ENCODE measurements at places on chromosomes 6 and 20.

- DNase-seq, result no peak
Observed at GRCh38 chr6:150567823-150568383, 31.8 kb upstream of the PLEKHG1 start.

- DNase-seq, result no peak
Observed at GRCh38 chr6:38264605-38265004, 375.1 kb downstream of the BTBD9 start.

- DNase-seq, result no peak
Observed at GRCh38 chr6:22149096-22149495, 147.7 kb downstream of the PRL start.

DNA sequence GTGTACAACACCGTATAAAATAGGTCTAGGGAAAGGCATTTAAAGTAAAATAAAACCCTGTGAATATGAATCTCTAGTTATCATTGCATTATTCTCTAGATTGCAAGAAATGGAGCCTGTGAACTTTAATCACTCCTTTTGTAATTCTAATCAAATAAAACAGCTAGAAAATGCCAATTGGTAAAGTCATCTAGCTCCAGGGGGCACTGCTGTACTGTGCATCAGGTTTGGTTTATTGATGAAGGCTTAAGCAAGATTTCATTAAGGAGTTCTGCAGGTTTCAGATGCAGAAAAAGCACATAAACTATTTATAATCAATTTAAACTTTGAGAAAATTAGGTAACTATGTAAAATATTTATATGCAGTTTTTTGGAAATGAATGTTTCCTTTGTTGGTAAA lies 645.0 kb downstream of the PHF3 start:
- DNase-seq, result no peak

GRCh38 chr20:31684153-31685015 lies 38.3 kb downstream of the BCL2L1 start:
- DNase-seq, result no peak

- DNase-seq, result no peak
Observed at GRCh38 chr6:1200409-1201101, 111.3 kb upstream of the FOXQ1 start.

- peak; percentile 8 for DNase-seq
Observed at GRCh38 chr6:37303891-37304503, 46.1 kb upstream of the TMEM217 start.

DNA sequence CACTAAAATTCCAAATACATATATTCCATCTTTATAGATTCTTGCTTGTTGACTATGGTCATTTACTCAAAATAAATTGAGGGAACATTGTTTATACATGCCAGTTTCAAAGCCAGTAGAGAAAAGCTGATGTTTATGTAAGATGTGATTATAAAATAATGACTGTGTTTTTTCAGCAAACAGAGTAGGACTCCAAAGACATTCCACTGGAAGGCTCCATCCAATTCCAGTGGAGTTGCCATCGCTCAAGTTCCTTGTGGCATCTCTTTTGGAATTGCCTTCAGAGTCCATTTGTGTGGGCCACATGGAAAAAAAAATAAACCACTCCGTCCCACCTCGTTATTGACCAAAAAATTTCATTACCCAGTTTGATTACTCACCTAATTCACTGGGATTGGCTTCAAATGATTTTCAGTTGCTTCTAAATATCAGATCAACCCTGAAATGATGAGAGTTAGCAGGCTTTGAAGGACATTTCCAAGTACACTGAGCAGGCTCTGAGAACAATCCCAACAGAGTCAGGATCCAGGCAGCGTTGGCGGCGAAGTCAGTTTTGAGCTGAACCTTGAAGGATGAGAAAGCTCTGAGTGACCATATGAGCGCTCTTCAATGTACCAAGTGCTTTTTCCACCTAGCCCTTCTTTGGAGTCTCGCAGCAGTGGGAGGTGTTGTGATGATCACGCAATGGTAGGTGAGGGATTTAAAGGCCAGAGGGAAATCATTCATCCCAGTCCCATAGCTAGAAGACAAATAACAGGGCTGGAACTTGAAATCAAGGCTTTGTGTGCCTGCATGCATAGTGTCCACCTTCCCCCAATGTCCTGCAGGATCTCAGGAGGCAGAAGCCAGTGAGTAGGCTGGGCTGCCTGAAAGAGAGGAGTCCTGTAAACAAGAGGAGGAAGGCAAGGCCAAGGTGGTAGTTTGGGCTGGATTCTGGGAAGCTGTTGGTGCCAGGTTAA lies 281.7 kb downstream of the CDC5L start:
- DNase-seq, result no peak

DNA sequence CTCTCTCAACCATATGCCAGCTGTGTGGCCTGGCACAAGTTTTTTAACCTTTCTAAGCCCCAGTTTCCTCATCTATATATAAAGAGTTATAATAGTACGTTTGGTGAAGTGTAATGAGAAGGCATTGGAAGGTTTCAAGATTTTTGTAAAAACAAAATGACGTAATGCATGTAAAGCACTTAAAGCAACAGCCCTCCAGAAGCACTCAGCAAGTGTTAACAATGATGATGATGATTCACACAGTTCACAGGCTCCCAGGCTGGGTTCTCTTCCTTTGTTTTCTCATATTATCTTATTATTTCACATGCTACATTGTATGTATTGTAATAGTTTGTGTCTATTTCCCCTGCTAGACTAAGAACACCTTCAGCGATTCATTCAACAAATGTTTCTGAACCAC lies 6.2 kb downstream of the CEP250 start:
- no peak for DNase-seq

DNA sequence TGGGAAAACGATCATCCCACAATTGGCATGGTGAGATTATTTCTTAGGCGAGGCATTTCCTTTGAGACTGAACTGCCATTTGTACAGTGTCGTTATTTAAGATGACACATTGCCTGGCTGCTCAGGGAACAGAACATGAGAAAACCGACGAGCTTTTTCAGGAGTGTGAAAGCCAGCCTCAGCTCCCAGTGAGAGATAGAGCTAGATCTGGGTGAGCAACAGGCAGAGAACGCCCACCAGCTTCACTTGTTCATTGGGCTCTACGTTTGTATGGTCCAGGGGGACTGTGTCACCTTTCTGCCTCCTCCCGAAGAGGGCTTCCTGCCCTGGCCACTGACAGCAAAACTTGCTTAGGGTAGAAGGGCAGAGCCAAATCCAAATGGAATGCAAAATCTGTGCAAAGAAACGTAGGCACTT lies 378.1 kb downstream of the RNGTT start:
- no peak for DNase-seq

GRCh38 chr6:165186041-165186440 lies 123.4 kb downstream of the C6orf118 start:
- DNase-seq, result no peak

DNA sequence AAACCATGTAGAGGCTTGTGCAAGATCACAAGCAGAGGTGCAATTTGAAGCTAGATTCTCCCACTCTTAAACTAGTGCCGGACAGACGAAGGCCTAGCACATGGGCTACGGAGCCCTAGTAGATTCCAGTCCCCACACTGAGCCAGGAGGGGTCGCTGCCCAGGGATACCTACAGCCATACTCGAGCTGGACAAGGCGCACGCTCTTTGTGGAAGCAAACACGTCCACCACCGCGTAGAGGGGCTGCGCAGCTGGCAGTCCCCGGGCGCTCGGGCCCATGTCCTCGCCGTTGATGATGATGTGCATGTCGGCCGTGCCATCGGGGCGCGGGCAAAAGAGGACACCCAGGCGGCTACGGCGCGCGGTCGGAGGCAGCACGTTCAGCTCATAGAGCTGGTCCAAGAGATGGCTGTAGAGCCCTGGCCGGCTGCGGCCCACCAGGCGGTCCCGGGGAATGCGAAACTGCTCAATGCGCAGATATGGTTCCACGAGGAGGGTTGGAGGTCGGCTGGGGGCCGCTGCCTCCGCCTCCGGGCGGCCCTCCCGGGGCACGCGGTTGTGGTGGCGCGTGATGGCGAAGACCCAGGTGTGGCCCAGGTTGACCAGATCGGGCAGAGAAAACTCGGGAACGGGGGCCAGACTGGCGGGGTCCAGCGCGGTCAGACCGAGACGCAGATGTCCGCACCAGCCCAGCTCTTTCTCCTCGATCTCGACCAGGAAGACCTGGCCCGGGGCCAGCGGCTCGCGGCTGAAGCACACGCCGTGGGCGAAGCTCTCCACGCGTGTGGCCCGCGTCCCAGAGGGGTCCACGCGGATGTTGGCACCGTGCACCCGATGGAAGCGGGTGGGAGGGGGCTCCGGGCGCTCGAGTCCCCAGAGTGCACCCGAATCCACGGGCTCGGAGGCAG lies 677 bp downstream of the NEURL2 start:
- DNase-seq, result peak; percentile 87

DNA sequence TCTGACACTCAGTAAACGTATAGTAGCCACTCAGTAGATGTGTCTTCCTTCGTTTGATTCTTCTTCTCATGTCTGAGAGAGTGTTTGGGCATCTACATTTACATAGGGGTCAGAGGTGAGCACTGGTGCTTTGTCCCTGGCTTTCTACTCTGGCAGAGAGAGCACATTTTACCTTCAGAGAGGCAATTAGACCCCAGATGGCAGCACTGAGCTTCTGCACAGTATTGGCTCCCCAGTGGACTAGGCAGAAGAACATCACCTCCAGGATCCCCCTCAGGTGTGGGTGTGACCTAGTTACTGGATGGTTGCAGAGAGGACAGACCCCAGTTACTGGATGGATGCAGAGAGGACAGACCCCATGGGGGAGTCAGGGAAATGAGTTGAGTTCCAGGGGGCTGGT lies 327.2 kb downstream of the DHX35 start:
- DNase-seq, result no peak

DNA sequence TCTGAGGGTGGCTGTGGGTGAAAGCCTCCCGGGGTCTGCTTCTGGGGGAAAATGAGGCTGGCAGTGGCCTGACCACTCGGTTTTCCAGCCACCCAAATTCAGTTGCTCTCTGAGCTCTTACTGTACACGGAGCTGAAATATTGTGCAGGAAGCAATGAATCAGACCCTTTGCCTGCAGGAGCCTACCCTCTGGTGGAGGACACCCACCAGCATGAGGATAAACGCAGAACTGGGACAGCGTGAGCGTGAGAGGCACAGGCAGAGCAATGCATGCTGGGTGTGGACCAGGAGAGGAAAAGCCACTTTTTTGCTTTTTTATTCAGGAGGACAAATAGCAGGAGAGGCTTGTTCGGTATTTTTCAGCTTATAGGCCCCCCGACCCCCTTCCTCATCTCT lies 298.0 kb downstream of the QKI start:
- no peak for DNase-seq

DNA sequence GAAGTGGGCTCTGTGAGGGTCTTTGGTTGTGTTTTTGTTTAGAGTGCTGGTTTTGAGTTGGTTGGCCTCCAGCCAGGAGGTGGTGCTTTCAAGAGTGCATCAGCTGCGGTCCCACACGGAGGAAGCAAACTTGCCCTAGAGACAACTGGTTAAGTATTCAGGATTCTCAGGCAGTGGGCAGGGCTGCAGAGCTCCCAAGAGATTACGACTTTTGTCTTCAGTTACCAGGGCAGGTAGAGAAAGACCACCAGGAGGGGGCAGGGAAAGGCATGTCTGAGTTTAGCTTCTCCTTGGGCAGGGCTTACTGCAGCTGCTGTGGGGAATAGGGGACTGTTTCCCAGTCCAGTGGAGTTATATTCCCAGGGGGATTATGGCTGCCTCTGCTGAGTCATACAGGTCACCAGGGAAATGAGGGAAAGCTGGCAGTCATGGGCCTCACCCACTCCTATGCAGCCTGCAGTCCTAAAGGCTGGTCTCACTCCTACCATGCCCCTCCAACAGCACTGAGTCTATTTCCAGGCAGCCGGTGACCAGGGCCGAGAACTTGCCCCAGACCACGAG lies 64.3 kb downstream of the TTI1 start:
- DNase-seq, result no peak

DNA sequence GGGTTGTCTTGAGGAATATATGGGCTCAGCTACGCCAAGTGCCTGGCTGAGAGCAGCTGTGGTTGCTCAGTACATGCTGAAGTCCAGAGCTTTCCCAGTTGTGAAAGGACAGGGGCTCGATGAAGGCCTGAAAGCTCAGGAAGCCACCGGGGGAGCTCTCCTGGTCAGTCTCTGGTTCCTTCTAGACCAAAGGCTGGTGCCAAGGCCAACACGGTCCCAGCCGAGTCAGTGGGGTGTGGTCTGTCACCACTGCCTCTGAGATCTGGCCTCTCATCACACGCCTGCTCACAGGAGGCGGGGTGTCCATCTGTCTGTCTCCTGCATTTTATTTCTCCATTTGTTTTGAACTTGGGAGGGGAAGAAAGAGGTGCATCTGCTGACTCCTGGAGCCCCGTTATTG lies 4.9 kb upstream of the FAM83C start:
- no peak for DNase-seq

DNA sequence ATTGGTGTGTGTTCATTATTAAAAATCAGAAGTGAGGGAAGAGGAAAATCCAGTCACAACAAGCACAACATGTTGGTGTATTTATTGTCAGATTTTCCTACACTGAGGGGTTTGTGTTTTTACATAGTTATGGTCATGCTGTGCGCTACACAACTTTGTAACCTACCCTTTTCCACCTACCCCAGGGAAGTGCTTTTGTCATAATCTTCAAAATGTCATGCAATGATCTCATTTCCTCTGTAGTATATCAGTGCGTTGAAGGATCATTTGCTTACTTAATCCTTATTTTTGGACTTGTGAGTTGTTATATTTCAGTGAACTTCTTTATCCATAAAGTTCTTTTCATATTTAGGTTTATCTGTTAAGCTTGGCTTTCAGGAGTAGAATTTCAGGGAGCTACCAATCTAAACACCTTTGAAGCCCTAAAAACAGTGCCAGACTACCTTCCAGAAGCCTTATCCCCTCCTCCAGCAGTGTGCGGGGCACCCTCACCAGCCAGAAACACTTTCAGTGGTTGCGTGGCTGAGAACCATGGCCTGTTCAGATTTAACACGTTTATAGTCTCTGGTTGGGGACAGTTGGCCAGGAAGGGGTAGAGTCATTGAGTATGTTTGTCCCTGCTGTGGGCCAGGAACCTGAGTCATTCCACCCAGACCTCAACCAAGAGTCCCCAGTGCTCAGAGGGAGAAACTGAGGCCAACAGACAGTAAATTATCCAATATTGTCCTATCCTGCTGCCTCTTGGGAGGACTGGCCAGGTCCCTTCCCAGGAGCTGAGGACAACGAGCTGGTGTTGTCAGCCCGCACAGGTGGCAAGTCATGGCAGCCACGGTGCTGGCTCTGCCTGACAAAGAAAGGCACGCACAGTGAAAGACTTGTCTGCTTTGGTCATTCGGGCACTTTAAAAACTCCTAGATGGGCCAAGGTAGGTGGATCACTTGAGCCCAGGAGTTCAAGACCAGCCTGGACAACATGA lies 40.3 kb downstream of the STK35 start:
- no peak for DNase-seq

Measured in endothelial cell (in vitro differentiated cells).